HT1080 (cell line): ENCODE measurements at places on chromosomes 5 and 9. TPM values are rescaled to one million over a fixed set of nuclear protein-coding genes. Genes with fewer than 3 reads are reported as not detected.

The PCDHGA5 gene
- 0.07 and 0.21 TPM in 2 replicates for total RNA-seq

- peak; percentile 56 for DNase-seq
Observed at GRCh38 chr5:177446200-177447065, at the start of gene PRR7. PRR7 (plus strand) TSS chr5:177446814; CDS start chr5:177455068, 8,254 bp downstream.

DNA sequence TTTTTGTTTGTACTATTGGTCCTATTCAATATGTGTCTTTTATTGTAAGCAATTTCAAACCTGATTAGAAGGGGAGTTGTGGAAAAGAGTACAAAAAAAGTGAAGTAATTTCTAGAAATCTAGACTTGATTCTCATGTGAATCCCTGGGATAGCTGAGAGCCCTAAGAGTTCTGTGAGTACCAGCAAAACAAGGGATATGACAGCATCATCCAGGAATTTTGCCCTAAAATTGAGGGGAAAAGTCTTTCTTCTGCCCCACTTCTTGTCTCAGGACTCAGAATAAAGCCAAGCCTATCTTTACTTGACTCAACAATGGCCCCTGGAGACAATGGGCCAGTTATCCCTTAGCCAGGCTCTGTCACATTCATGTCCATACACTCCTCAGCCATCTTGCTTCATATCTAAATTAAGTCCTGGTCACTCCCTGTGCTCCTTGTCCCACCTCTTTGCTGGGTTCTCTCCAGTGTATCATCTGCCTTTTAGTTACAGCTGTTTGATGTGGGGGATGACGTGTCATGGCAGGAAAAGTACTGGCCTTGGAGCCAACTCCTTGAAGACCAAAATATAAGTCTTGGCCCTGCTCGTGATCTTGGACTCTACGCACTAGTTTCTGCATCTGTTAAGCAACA lies 81.2 kb downstream of the ADAMTS12 start:
- DNase-seq = peak; percentile 78

- peak; percentile 42 for DNase-seq
Observed at GRCh38 chr5:87411973-87412629, 629 bp downstream of the CCNH start.

The CNTNAP3 gene
- total RNA-seq = 2.7 and 4.8 TPM in 2 replicates

- DNase-seq = no peak
Observed at GRCh38 chr5:12258549-12258948, 354.3 kb upstream of the CTNND2 start.

GRCh38 chr9:131598121-131598520 lies 52.8 kb downstream of the PRRT1B start:
- no peak for DNase-seq

The SECISBP2 gene
- 21.8 and 24.2 TPM in 2 replicates for total RNA-seq

GRCh38 chr5:107669096-107670031 lies 1.4 kb downstream of the EFNA5 start:
- DNase-seq = peak; percentile 53

DNA sequence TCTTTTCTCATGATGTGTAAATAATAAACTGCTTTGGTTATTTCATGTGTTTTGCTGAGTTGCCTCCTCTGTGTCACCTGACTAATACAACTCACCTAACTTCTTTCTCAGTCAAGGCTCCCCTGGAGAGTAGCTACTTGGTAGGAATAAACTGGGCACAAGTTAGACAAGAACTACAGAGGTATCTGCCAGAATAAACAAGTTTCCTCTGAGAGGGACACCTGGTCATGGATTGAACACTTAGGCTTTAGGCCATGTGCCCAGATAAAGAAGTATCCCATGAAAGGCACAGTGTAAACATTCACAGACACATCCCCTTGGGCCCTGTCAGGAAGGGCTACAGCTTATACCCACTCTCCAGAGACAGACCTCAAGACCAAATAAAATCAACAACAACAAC lies 532.5 kb downstream of the KIF4B start:
- no peak for DNase-seq

GRCh38 chr9:14251154-14252071 lies 62.5 kb downstream of the NFIB start:
- peak; percentile 82 for DNase-seq

GRCh38 chr9:105195259-105195658 lies 49.2 kb upstream of the SLC44A1 start:
- no peak for DNase-seq

DNA sequence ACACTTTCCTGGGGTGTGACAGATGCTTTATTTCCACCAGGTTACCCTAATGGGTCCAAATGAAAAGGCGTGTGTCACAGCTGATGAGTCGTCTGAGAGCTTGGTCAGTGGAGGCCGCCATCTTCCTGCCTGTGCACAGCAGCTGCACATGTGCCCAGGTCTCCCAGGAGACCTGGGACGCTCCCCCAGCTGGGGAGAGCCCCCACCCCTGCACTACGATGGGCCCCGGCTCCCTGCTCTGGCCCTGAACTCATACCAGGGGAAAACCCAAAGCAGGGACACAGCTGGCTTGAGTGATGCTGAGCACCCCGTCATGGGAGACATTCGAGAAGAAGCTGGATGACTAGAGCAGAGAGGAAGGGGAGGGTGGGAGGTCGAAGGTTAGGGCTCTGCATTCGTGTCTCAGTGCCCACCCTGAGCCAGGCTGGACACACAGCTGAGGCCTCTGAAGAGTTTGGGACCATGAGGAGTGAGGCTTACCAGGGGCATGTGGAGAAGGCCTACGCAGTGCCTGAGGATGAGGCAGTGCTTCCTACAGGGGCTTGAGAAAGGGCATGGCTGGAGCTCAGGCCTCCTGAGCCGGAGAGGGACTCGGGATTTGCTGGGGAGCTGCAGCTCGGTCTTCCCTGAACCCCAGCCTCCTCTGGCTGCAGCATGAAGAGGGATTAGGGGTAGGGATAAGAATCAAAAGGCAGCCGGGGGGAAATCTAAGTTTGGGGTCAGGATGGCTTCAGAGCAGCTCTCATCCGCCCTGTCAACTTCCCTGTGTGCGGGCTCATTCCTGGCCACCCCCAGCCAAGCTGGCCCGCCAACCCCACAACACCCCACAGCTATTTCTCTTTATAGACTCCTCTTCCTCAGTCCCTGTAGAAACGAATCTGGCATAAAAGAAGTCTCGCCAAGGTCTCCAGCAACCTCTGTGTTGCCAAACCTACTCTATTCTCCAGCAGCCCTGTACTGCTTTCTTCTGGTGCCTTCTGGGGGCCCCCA lies 42.2 kb upstream of the RNU6ATAC start:
- DNase-seq = no peak

The PCDHB16 gene
- total RNA-seq = 0.03 TPM in 1 of 2 replicates, not detected in the other

The FBN2 gene
- 12.8 and 14.0 TPM in 2 replicates for total RNA-seq

The GARIN3 gene
- total RNA-seq = not detected in 2 replicates

DNA sequence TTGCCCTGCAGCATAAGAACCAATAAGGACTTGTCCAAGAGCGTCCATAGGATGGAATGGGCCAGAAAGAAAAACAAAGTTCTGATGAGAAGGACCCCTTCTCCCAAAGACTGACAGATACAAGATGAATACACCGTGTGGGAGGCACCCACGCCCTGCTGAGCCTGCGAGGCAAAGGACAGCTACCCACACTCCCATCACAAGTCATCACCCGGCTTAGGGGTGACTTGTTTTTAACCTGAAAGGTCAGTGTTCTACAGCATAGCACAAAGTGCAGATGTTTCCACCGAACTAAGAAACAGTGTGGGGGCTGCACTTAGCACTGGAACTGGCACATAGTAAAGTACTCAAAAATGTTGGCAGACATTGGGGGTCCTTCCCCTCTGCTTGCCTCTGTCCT lies 13.9 kb downstream of the TNIP1 start:
- DNase-seq = no peak

- no peak for DNase-seq
Observed at GRCh38 chr9:124000784-124001457, 10.6 kb upstream of the LHX2 start.

GRCh38 chr5:169595172-169595820 lies 11.7 kb downstream of the SPDL1 start:
- DNase-seq = no peak

The INPP5E gene
- 12.1 and 16.6 TPM in 2 replicates for total RNA-seq

DNA sequence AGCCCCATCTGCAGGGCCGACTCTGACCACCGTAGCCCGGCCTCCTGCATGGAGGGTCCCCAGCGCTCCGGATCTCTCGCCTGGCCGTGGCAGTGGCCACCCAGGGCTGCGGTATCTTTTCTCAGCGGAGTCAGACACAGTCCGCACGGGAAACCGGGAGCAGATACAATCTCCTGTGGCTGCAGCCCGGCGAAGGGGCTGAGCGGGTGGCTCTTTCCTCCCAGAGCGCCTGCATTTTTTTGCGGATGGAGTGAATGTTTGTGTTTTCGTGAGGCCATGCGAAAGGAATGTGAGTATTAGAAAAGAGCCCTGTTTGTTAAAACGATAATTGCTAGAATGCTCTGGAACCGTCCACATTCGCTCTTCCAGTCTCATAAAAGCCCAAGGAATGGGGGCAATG lies 53.4 kb upstream of the PTCH1 start:
- DNase-seq = no peak

DNA sequence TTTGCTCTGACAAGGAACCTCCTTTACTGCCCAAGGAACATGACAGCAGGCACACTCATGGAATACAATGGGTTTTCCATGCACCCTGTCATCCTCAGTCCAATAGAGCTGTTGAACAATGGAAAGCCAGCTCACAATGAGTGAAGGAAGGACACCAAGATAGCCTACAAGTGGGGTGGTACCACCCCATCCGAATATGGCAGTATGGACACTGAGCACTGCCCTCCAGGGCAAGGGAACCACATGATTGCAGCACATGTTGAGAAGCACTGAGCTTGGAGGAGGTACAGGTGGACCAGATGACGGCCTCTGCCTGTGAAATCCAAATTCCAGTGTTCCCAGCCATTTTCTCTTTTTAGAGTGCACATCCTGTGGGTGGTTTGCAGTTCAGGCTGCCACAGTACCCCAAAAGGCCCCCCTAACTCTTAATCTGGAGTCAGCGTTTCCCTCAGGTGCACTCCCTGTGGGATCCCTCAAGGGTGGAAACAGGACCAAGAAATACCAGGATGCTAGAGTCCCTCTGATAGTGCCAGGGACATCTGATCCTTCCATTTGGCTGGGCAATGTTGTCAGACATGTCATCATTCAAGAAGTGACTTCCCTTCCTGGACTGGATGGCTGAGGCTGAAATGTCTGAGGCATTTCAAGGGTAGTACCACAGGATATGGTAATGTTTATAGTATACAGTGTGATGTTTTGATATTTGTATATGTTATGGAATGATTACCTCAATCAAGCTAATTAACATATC lies 48.9 kb downstream of the SMC2 start:
- no peak for DNase-seq

The MYOZ3 gene
- total RNA-seq = not detected in 2 replicates

The EQTN gene
- not detected in 2 replicates for total RNA-seq

DNA sequence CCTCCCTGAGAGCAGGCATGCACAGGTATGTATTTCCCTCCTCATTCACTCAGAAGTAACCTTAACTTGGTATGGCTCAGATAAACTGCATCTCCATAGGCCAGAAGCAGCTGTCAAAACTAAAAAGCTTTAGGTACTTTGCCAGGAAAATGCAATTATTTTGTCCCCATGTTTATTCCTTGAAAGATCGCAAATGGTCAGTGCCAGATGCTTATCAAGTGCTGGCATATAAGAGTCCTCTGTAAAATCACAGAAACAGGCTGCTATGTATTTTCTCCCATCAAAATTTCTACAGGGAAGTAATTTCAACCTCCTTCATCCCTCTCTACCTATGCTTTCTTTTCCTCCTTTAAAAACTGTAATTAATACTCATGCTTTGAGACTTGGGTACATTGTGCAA lies 12.7 kb downstream of the PCDHAC2 start:
- no peak for DNase-seq

DNA sequence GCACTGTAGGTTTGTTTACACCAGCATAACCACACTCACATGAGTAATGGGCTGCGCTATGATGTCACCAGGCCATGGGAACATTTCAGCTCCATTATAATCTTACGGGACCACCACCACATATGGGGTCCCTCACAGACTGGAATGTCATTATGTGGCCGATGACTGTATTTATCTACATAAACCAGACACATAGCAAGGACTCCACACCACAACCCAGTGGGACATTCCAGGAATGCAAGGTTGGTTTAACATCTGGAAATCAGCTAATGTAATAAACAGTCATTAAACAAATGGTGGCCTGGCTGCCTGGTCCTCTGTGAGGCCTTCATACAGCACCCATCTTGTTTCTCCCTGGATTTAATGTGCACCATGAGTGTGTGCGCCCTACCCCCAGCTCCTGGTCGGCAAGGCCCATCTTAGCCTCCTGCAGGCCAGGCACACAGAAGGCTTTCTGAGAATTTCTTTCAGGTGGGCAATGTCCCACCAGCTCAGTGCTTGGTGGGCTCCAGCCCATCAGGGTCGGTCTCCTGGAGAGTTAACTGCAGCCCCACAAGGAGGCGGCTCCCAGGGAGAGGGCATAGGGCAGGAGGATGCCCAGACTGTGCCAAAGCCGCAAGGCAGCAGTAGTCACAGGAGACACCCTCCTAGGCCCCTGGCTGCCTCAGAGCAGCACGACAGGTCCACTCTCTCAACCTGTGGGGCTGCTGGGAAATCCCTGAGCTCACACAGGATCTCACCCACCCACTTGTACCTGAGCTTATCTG lies 35.9 kb upstream of the SARDH start:
- no peak for DNase-seq

GRCh38 chr9:78615372-78615771 lies 318.4 kb downstream of the PSAT1 start:
- DNase-seq = no peak

The FOXI1 gene
- not detected in 2 replicates for total RNA-seq

DNA sequence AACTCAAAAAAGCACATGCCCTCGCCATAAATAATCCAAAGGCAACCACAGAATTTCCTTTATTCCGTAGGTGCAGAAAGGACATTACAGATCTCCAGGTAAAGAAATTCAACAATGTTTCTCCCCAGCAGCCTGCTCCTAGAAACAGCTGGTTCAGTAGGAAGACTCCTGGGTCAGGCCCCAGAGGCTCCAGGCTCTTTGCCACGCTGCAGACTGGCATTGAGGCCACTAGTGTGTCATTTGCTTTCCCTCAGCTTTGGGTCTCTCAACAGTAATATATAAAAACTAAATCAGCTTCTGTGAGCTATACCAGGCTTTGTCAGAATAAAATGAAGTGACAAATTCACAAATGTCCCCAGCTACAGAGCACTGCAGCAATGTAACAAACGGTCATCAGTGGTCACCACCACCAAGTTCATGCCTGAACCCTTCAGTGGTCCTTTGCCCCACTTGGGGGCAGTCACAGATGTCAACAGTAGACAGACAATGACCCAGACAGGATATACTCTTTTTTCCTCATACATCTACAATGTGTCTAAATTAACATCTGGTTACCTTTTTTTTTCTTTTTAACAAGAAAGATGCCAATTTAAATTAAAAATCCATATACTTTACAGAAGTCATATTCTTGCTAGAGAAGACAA lies 93.5 kb downstream of the MARCHF3 start:
- DNase-seq = no peak

The C9orf153 gene
- total RNA-seq = 0.07 TPM in 1 of 2 replicates, not detected in the other

DNA sequence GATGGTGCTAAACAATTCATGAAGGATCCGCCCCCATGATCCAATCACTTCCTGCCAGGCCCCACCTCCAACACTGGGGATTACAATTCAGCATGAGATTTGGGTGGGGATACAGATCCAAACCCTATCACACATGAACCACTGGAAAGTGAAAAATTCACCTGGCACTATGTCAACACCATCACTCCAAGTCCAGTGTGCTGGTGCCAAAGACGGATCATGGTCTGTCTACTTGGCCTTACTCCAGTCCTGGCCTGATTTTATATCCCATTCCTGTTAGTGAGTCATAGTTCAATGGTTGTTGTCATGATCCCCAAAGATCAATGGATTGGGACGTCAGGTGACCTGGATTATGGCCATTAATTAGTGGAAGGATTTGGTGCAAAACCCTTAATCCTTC lies 147.4 kb upstream of the RPS23 start:
- no peak for DNase-seq
